ENCODE measurements at places on chromosomes 1 and 21.

GRCh38 chr21:33479679-33480480 lies at the start of gene TMEM50B:
TMEM50B (minus strand) TSS chr21:33479974; CDS start chr21:33468885, 11,089 bp downstream.
- peak; percentile 97 for DNase-seq

- DNase-seq = no peak
These were observed 63.2 kb downstream of the SDC3 start for GRCh38 chr1:30845237-30845903.

GRCh38 chr1:1025730-1026129 lies 5.8 kb downstream of the AGRN start:
- no peak for DNase-seq

DNA sequence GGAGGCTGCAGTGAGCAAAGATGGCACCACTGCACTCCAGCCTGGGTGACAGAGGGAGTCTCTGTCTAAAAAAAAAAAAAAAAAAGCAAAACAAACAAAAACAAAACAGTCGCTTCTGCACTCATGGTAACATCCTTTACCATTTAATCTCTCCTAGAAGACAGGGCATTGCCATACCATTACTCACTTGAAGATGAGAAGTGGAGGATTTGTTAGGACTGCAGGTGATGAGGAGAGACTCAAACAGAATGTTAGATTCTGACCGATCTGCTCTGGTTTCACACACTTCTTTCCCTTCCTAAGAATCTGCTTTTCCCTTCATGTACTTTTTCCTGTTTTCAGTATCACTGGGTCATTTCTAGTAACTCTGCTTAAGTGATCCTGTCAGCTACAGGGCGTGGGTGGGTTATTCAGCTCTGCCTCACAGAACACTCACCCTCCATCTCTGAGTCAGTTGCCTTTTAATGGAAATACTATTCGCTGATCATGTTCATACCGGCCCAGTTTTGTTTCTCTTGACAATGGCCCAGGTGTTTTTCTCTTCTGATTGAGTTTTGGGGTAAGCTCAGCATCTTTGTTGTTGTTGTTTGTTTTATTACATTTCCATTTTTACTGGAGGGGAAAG lies 148.0 kb upstream of the ERG start:
- DNase-seq = no peak

DNA sequence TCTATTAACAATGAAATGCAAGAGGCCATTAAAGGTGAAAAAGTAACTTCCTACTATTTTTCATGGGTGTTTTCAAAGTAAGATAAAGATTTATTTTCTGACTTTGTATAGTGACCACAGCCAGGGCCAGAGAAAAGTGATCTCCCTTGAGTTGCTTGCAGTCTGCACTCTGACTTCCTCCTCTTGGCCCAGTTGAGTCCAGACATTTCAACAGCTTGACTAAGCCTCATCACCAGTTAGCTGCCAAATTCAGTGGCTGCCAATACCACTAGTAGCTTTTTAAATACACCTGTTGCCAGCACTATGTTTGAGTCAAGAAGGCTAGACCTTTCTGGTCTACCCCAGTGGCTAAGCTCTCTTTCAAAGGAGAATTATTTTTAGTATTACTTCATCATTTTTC lies 3.7 kb upstream of the NEK7 start:
- DNase-seq = no peak

DNA sequence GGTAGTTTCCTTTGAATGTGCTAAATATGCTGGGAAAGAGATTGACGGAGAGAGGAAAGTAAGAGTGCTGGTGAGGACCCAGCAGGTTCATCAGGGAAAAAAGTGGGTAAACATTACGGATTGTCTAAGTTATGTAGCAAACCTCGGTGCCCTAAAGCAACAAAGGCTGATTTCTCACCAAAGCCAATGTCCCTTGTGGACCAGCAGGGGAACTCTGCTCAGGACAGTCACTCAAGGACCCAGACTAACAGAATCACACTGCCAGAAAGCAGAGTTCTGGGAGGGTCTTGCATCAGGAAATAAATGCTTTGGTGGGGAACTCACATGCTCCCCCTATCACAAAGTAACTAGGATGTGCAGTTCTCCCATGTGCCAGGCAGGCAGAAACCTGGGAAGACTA lies 1.7 kb upstream of the IKBKE start:
- no peak for DNase-seq

GRCh38 chr1:25462732-25463131 lies 32.0 kb downstream of the MACO1 start:
- no peak for DNase-seq

DNA sequence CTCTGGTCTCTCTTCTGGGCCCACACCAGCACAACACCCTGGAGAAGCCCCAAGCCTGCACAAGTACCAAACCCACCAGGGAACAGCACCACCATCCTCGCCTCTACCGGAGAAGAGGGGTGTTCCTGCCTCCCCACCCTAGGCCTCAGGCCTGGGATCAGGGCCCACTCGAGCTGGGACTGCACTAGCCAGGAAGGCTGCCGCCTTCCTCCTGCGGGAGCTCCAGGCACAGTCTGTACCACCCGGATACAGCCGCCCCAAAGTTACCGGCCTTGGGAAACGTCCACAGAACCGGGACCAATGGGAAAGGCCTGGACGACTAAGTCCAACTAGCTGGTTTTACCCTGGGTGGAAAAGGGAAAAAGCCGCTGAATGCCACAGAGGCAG lies 3.4 kb downstream of the TAL1 start:
- DNase-seq = no peak

DNA sequence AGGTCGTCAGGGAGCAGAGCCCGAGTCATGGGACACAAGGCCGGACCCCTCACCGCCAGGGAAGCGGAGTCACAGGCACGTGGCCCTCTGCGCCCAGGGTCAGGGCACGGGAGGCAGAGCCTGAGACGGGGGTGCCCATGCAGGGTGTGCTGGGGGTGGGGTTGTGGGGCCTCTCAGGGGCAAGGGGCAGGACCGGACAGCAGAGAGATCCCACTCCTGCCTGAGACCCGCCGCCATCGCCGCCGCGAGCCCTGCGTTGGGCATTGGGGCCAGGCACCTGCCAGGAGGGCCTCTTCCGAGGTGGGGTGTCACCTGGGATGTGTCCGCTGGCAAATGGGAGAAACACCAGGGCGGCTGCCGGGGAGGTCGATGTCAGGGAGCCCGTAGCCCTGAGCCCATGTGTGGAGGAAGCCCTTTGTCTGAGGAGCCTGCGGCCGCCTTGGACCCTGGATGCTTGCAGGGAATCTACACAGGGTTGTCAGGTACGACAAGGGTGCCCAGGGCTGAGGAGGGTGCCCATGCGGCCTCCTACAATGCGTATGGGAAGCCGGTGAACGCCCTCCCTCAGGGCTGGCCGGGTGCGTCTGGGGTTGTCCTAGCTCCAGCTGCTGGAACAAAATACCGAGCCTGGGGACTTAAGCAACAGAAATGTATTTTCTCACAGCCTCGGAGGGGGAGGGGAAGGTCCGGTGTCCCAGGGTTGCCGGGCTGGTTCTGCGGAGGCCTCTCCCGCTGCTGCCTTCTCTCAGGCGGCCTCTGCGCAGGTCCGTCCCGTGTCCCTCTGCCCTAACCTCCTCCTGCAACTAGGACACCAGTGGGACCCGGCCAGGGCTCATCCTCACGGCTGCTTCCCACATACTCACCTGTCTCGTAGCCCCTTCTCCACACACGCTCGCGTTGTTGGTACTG lies 16.4 kb upstream of the C1orf159 start:
- DNase-seq = no peak

GRCh38 chr1:227459977-227460376 lies 103.4 kb upstream of the ZNF678 start:
- no peak for DNase-seq

DNA sequence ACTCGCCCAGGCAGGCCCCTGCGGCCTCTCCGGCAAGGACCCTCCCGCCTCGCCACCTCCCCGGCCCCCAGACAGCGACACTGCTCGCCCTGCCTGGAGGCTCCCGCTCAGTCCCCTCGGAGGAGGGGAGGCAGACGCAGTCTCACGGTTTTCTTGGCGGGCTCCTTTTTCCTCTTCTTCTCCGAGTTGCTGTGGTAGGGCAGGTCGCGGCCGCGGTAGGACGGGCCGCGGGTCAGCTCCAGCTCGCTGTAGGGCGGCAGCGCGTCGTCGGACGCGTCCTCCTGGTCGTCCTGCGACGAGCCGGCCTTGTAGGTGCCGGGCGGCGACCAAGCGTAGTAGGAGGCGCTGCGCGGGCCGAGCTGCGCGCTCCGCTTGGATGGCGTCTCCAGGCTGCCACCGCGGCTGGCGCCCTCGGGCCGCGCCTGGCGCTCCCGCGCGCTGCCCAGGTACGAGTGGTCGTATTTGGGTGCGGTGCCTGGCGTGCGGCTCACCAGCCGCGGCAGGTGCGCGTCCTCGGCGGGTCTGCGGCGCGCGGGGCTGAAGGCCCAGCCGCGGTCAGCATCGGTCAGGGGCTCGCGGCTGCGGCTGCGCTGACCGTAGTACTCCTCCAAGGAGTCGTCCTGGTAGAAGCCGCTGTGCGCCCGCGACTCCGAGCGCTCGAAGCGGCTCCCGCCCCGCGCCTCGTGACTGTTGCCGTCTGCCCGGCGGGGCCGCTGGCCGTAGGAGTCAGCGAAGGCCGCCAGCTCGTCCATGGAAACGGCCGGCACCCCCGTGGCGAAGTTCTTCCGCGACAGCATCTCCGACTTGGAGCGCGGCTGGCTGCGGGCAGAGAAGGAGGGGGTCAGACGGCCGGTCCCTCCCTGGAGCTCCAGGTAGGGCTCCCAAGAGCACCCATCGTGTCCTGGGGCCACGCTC lies 44.8 kb upstream of the TADA1 start:
- DNase-seq = peak; percentile 85

- no peak for DNase-seq
These were observed 70.7 kb upstream of the MUTYH start for GRCh38 chr1:45410850-45411509.

- no peak for DNase-seq
These were observed 118.9 kb downstream of the RIPK4 start for GRCh38 chr21:41647806-41648561.
